Stimulated activated CD4-positive, alpha-beta T cell treated with anti-CD3 and anti-CD28 coated beads, Interleukin-2, amount 100 ng/mL, for 4 hours (primary cell): ENCODE measurements at places on chromosomes 2 and 18.
A peak's percentile ranks its signal among the peaks of the same experiment; 100 is the strongest.

GRCh38 chr2:98915751-98916358 is 20.2 kb downstream of the CRACDL start:
- no peak for DNase-seq

GRCh38 chr2:133927894-133928293 is 326.0 kb upstream of the MGAT5 start:
- no peak for DNase-seq

- DNase-seq, result no peak
Measured at GRCh38 chr2:71060871-71061270, 7.6 kb upstream of the NAGK start.

DNA sequence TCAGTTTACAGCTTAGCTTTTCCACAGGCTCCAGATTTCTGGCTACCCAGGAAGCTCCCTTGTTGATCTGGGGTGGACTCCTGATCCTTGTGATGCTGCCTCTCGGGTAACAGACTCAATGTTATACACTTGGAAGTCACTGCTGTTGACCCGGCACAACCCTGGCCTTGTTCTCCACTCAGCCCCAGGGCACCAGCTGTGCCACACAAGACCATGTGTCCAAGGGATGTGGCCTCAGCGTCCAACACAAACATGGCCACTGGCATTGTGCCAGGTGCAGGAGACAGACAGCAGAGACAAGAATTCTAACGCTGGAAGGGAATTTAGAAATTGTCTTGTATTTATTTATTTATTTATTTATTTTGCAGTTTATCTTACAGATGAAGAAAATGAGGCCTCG is 39.0 kb upstream of the PPP4R1 start:
- DNase-seq, result no peak

DNA sequence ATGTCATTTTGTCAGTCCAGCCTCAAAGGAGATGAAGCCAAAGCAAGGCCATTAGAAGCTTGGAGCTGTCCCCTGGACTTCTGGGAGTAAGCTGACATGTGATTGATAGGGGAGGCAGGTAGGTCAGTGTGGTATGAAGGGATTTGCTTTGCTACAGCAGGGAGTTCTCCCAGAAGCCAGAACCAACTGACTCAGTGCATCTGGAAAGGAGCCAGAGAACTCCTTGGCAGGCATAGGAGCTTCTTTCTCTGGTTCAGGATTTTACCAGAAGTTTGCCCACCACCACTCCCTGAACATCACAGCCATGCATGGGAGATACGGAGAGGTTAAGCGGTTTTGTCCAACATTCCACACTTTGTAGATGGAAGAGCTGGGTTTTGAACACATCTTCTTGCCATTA is 24.5 kb upstream of the KCNE4 start:
- no peak for DNase-seq

DNA sequence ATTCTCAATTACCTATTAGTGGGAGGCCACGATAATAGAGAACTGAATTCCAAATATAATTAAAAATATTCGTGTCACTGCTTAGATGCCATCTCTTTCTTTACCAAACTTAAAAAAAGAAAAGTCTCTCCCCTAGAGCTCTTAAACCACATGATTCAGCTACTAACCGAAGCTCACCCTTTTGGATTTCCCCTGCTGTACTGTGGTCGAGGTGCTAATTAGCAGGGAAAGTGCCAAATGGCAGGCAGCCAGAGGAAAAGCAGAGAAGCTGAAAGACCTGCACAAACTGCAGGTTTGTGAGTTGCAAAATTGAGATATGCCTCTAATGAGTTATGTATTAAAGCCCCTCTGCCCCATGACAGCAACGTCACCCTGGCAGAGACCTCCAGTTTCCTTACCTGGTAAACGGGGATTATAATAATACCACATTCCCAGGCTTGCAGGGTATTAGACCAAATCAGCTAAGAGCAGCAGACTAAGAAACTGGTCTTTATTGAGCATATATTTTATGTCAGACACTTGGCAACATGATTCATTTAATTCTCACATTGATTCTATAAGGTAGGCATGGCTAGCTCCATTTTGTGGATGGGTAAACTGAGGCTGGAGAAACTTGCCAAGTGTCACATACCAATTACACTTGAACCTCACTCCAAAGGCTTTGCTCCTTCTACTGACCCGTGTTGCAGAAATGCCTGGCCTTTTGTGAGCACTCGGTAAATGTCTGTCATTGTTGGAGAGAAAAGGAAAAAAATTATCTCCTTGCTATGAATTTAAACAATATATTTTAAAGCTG is 259.7 kb downstream of the LPIN1 start:
- DNase-seq, result peak; percentile 34

DNA sequence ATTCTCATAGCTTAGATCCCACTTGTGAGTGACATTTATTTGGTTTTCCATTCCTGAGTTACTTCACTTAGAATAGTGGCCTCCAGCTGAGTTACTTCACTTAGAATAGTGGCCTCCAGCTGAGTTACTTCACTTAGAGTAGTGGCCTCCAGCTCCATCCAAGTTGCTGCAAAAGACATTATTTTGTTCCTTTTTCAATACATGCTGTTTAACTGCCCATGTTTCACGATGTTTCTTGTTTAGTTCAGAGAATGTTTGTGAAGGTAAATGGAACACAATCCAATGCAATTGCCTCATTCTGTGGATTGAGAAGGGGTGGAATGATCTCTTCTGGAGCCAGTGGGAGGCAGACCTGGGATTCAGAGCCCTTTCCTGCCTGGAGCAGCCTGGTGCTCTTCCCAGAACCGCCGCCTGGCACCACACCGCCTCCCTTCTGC is 273.5 kb upstream of the ATP5MC3 start:
- DNase-seq, result no peak

DNA sequence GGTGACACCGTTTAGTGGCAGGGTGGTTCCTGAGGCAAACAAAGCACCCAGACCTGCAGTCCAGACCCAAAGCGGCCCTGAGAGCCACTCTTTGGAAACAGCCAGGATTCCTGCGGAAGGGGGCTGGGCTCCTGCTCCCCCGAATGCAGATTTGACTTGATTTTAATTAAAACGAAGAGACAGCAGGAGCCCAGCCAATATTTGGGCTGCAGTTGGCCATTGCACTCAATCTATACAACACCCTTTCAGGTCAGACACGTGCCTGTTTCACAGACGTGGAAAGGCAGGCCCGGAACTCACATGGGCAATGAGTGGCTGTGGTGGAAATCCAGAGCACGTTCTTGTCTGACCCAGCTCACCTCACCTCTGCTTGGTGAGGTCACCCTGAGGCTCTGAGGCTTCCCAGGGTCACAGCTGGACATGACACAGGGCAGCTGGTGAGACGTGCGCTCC is 122.4 kb downstream of the NDUFA10 start:
- DNase-seq, result no peak
